Stimulated activated naive CD4-positive, alpha-beta T cell (primary cell): ENCODE measurements at places on chromosomes 7 and 10.
A peak's percentile ranks its signal among the peaks of the same experiment; 100 is the strongest.

GRCh38 chr10:5890452-5890915 lies 441 bp downstream of the FBH1 start:
- no peak for DNase-seq

DNA sequence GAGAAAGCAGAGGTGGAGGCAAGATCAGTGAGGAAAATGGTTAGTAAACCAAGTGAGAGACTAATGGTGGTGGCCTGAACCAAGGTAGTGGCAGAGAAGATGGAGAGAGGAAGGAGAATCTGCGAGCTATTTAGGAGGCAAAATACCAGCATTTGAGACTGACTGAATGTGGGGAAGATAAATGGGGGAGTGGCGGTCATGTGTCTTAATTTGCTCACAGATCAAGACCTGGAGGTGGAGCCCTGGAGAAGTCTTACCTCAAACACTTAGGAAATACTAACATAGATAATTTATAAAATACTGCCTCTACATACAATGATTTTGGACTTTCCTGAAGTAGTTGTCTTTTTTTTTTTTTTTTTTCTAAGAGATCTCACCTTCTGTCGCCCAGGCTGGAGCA lies 34.7 kb downstream of the ICA1 start:
- no peak for DNase-seq

DNA sequence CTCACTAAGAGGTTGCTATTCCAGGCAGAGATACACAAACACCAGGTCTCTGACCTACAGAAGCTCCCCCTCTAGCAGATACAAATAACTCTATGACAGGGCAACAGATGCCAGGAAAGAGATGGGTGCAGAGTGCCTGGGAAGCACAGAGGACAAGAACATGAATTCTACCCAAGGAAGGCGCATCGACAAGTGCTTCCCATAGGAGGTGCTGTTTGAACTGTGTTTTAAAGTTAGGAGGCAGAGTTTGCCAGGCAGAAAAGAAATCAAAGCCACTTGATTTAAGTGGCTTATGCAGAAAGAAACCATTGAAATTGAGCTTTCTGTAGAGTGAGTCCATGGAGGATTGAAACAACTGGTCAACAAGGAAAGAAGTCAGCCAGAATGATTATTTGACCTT lies 35.3 kb upstream of the EGR2 start:
- no peak for DNase-seq

GRCh38 chr7:14196555-14196954 lies 207.1 kb upstream of the ETV1 start:
- no peak for DNase-seq

- no peak for DNase-seq
These were observed 21.9 kb downstream of the DPY19L1 start for GRCh38 chr7:35015346-35015859.

GRCh38 chr10:25851548-25851947 lies 82.5 kb upstream of the MYO3A start:
- no peak for DNase-seq

DNA sequence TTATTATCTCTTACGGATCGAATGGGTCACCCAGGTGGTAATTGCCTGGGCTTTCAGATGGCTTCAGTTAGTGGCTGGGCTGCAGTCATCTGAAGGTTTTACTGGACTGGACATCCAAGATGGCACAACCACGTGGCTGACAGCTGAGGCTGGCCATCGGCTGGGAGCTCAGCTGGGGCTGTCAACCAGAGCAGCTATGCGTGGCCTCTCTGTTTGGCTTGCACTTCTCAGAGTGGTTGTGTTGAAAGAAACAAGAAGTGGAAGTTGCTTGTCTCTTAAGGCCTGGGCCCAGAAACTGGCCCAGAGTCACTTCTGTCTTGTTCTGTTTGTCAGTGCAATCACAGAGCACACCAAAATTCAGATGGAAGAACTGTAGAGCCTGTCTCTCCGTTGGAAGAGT lies 5.7 kb upstream of the GDI2 start:
- no peak for DNase-seq

GRCh38 chr10:22505911-22506685 lies 160.8 kb downstream of the SPAG6 start:
- no peak for DNase-seq

DNA sequence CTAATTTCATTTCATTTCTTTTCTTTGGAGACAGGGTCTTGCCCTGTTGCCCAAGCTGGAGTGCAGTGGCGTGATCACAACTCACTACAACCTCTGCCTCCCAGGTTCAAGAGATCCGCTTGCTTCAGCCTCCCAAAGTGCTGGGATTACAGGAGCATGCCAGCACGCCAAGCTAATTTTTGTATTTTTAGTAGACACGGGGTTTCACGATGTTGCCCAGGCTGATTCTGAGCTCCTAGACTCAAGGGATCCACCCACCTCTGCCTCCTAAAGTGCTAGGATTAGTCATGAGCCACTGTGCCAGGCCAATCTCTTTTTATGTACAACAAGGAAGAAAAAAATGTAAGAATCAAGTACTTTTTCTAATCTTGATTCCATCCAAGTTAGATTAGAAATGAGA lies 10.7 kb upstream of the KMT2E start:
- no peak for DNase-seq

DNA sequence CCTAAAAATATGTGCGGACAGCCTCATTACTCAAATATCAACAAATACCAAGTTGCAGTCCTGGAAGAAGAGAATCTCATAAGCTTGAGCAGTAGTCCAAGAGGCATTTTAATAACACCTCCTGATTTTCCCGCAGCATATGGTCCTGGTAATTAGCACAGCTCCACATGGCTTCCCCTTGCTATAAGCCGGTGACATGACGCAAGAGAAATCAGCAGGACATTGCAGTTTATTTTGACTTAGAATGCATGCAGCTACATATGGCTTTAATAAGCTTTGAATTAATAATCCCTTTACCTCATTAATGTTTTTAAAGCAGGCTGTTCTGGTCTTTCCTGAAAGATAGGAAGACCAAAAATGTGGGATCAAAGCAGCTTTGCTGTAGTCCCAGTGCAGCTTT lies 137.6 kb downstream of the RAMP3 start:
- no peak for DNase-seq

- no peak for DNase-seq
These were observed 33.2 kb downstream of the ACBD5 start for GRCh38 chr10:27207350-27207749.

DNA sequence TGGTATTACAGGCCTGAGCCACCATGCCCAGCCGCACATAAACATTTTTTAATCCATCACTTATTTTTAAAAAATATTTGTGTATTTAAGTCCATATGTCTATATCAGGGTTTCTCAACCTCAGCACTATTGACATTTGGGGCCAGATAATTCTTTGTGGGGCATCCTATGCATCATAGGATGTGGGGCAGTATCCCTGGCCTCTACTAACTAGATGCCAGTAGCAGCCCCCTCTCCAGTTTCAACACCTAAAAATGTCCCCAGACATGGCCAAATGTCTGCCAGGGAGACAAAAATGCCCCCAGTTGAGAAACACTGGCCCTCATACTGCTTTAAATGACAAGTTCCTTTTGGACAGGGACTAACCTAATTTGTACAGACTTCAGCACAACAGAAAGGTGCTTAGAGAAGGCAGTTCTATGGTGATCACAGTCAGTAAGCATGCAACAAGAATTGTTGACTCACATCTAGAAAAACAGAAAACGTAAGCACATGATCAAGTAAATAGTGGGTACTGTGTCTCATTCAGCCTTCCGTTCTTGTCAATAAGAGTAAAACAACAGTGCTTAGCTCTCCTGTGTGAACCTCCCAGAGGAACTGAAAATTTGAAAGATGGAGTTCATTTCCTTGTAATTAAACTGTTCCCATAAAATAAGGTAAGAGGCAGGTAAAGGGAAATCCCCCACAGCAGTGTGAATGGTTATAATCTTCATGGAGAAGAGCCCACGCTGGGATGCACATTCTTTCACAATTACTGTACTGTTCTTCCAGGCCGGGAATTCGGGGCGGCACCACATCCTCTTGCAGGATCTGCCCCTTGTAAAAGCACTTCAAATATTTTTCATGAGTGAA lies 17.3 kb upstream of the ADRB1 start:
- no peak for DNase-seq

- DNase-seq: no peak
These were observed 51.3 kb upstream of the STEAP4 start for GRCh38 chr7:88357781-88358525.

DNA sequence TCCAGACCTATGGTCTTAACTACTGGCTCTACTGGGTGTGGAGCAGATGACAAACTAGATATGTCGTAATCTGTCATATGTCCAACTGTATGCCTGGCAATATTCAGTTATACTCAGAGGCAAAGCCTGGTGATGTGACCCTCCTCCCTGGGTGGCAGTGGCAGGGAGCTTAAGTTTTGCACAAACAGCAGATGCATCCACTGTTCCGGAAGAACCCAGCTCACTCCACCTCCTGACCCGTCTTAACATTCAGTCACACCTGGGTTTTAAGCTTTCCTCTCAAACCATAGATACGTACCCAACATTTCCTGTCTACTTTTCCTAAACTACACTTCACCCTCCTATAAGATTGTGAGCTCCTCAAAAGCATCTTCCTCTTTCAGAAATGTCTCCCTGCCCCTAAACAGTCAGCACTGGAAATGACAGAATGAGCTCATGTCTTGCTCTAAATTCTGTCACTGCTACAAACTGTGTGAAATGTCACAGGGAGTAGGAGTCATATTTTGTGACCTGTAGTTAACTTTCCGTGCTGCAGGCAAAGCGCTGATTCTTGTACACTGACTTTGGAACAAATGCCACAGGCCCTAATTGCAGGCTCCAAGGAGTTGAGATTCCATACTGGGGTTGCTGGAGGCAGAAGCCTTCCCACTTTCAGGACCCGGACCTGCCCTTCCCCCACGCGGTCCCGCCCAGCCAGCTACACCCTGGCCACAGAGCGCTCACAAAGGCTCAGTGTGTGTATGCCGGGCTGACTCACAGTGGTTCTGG lies 23.9 kb downstream of the SCD start:
- DNase-seq: peak; percentile 48

DNA sequence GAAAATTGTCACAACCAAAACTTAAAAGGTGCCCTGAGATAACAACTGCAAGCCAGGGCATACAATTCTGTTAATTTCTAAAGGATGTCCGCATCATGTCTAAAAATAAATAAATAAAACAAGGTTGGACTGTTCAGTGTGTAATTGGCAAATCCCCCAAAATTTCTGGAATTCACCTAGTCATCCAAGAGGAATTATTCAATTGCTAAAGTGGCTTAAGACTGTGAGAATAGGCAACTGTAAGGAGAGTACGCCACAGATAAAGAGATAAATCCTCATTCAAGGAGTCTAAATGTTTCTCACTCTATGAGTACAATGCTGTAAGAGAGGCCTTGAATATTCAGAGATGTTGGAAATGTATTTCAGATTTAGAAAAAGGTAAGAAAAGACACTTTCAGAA lies 37.2 kb downstream of the PIK3AP1 start:
- DNase-seq: no peak

GRCh38 chr7:116782177-116782711 lies 80.1 kb upstream of the CAPZA2 start:
- DNase-seq: no peak

DNA sequence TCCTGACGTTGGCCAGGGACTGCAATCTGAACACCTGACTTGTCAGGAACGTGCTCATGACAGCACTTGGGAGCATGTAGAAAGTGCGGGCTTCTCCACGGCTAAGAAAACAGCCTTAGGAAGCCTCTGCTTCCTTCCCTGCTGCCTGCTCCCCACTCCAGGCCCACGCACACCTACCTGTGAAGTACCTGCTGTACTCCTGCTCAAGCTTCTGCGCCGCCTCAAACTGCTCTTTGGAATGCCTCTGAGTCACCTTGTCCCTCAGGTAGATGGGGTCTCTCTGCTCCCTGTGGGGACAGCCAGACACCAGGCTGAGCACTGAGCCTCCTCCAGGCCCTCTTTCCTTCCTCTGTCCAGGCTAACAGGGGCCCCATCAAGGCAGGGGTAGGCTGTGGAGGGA lies 132.7 kb downstream of the DLG5 start:
- DNase-seq: no peak

DNA sequence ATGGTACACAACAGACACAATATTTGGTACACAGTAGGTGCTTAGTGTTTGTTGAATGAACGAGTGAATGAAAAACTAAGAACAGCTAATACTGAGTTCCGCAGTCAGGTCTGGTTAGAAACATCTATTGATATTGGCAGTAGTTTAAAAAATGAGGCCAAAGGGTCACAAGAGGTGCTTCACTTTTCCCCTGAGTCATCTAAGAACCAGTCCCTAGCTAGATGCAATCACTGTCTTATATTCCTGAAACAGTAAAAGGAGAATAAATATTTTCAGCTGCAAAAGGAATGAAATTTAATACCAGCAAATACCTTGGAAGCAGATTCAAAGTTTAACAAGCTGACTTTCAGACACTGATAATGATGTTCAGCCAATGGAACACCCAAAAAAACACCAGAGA lies 54.5 kb downstream of the SCRN1 start:
- no peak for DNase-seq

GRCh38 chr10:120369856-120370276 lies 87.2 kb upstream of the PLPP4 start:
- no peak for DNase-seq

GRCh38 chr10:79411546-79412495 lies 33.6 kb downstream of the ZCCHC24 start:
- DNase-seq: no peak

DNA sequence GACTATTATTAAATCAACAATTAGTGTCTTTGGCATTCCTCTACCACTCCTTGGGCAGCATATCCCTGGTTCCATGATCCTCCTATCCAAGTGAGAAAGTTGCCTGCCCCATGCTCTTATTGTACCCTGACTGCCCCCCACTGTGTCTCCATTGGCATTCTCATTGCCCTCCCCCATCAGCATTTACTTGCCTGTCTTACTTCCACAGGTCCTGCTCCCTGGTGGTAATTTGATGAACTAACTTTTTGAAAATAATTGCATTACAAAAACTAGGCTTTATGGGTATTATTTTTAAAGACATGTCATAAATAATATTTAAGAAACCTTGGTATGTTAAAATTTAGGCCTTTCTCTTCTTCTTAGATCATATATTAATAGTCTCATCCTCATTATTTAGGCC lies 346.4 kb downstream of the PCLO start:
- no peak for DNase-seq

DNA sequence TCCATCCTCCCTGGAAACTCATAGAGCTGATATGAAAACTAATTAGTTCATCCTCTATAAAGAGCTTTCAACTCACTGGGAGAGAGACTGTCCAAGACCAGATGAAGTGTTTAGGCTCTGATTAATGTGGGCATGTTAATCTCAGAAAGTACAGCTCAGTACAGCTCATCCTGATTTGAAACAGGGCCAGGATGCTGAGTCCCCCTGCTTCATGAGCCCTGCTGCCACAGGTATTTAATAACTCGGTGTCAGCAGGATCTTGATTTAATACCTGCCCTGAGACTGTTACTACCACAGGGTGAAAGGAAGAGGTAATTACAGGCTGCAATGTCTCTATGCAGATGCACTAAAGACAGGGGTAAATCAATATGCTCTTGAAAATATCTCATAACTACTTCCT lies 10.8 kb downstream of the LMOD2 start:
- no peak for DNase-seq

- DNase-seq: no peak
These were observed 332.0 kb upstream of the LRGUK start for GRCh38 chr7:133795068-133795665.
